ENCODE measurements at places on chromosomes 5 and 9. TPM values are rescaled to one million over a fixed set of nuclear protein-coding genes. Genes with fewer than 3 reads are reported as not detected.

DNA sequence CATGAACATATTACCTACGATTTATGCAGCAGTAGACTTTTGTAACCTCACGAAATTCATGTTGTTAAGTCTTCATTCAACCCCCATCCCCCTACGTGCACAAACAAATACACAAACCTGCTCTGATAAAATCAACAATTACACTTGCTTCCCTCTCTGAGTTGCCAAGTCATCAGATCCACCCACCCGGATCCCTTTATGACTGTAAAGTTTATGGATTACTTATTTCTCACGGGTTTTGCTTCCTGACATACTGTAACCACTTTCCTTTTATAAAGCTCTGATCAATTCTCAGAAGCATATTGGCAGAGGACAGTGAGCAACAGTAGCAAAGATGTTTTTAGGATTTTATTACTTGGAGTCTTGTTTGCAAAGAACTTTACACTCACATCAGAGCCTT lies 70.5 kb downstream of the MLLT3 start:
- no peaks in the 10 kb centered on the region for H3K27me3 ChIP-seq
- H3K36me3 ChIP-seq, result no peaks in the 10 kb centered on the region
- no peak overlapping the region for H3K27ac ChIP-seq
- H3K4me1 ChIP-seq, result peaks cover 8% of the 10 kb centered on the region

DNA sequence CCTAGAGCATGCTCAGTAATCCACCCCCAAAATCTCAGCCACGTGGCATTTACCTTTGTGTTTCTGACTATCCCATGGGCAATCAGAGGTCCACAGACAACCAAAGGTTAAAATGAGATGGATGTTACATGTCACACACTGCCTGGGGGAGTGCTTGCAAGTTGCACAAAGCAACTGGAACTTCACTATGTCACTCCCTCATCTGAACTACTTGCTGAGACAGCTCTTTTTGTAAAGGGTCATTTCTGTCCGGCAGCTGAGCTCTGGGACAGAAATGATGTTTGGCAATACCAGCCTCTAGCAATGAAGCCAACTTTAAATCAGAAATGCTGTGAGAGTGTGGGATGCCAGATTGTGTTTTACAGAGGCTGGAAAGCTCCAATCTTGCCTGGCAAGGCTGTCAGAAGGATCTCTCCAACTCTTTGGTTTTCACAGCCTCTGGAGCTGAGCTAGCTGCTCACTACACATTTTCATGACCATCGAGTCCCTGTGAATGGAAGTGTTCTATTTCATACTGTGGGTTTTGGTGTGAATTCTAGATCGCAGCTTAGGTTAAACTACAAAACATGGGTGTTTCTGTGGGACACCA lies 66.3 kb upstream of the TMEM215 start:
- H3K4me3 ChIP-seq, result no peak overlapping the region
- DNase-seq, result no peak
- no peak overlapping the region for H3K27ac ChIP-seq
- H3K36me3 ChIP-seq, result no peaks in the 10 kb centered on the region

DNA sequence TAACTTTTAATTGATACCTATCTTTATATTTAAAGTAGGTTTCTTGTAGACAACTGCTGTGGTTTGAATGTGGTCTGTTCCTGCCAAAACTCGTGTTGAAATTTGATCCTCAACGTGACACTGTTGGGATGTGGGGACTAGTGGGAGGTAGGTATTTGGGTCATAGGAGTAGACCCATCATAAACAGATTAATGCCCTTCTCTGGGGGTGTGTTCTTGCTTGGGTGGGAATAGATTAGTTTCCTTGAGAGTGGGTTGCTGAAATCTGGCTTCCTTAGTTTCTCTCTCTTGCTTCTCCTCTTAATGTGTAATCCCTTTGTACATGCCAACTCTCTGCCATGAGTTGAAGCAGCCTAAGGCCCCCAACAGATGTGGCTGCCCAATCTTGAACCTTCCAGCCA lies 34.6 kb upstream of the IPPK start:
- H3K36me3 ChIP-seq, result no peaks in the 10 kb centered on the region
- no peak overlapping the region for H3K4me3 ChIP-seq
- H3K27ac ChIP-seq, result no peak overlapping the region
- no peak for DNase-seq
- no peaks in the 10 kb centered on the region for H3K4me1 ChIP-seq

- H3K27me3 ChIP-seq, result no peaks in the 10 kb centered on the region
- no peak overlapping the region for H3K4me3 ChIP-seq
- peaks cover 23% of the 10 kb centered on the region for H3K4me1 ChIP-seq
- DNase-seq, result no peak
Measured at GRCh38 chr5:33840927-33841547, 50.8 kb downstream of the ADAMTS12 start.

- H3K27ac ChIP-seq, result no peak overlapping the region
- H3K27me3 ChIP-seq, result peaks cover 5% of the 10 kb centered on the region
- H3K4me1 ChIP-seq, result no peaks in the 10 kb centered on the region
- H3K4me3 ChIP-seq, result no peak overlapping the region
- no peak for DNase-seq
- H3K36me3 ChIP-seq, result no peaks in the 10 kb centered on the region
Measured at GRCh38 chr9:33731142-33731541, 64.2 kb upstream of the PRSS3 start.

GRCh38 chr5:135355169-135355568 lies 43.9 kb downstream of the MACROH2A1 start:
- H3K27me3 ChIP-seq, result no peaks in the 10 kb centered on the region
- peaks cover 12% of the 10 kb centered on the region for H3K36me3 ChIP-seq
- peaks cover 14% of the 10 kb centered on the region for H3K4me1 ChIP-seq
- DNase-seq, result no peak
- H3K4me3 ChIP-seq, result no peak overlapping the region

DNA sequence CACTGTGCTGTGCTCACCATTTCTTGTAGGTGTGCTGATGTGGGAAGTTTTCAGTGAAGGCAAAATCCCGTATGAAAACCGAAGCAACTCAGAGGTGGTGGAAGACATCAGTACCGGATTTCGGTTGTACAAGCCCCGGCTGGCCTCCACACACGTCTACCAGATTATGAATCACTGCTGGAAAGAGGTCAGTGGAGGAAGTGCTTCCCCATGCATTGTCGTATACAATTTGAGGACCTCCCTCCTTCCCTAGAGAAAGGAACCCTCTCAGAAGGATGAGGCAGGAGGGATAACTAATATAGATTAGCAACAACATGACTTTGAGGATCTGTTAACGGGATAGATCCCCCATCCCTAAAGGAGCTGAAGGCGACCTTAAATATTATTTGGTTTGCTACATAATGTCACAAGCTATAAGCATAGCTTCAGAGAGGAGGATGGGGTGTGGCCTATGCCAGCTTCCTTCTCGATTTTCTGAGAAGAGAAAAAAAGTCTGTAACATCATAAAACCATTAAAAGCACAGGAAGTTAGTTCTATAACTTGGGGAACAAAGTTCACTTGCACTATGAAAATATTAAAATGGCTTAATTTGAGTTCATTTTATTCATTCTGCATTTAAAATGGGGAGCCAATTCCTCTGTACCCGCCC lies 17.0 kb upstream of the CYFIP2 start:
- H3K4me3 ChIP-seq, result no peak overlapping the region
- no peaks in the 10 kb centered on the region for H3K27me3 ChIP-seq
- no peak overlapping the region for H3K27ac ChIP-seq
- no peaks in the 10 kb centered on the region for H3K36me3 ChIP-seq

GRCh38 chr5:75262271-75262670 lies 25.6 kb upstream of the ANKRD31 start:
- H3K36me3 ChIP-seq, result no peaks in the 10 kb centered on the region
- DNase-seq, result no peak
- H3K27me3 ChIP-seq, result no peaks in the 10 kb centered on the region
- H3K27ac ChIP-seq, result no peak overlapping the region
- H3K4me1 ChIP-seq, result no peaks in the 10 kb centered on the region

DNA sequence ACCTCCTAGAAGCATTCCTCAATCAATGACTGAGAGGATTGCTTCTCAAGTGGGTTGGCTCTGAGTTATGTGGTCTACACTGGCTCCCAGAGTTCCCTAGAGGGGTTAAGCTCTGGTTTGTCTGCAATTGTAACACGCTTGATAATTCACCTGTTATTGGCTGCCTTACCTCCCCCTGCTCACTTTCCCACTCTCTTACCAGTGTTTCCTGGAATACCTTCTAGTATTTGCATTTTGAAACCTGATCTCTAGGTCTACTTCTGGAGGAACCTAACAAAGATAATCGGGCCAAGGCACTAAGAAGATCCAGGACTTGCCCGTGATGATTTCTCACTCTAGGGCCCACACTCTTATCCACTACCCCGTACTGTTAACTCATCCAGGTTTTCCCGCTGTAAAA lies 110.1 kb upstream of the MAP3K1 start:
- H3K27me3 ChIP-seq, result no peaks in the 10 kb centered on the region
- H3K27ac ChIP-seq, result no peak overlapping the region
- H3K4me3 ChIP-seq, result no peak overlapping the region
- no peaks in the 10 kb centered on the region for H3K36me3 ChIP-seq
- no peaks in the 10 kb centered on the region for H3K4me1 ChIP-seq
- no peak for DNase-seq

- no peaks in the 10 kb centered on the region for H3K4me1 ChIP-seq
- H3K36me3 ChIP-seq, result no peaks in the 10 kb centered on the region
- DNase-seq, result no peak
- H3K27me3 ChIP-seq, result no peaks in the 10 kb centered on the region
- no peak overlapping the region for H3K27ac ChIP-seq
- no peak overlapping the region for H3K4me3 ChIP-seq
Measured at GRCh38 chr9:22108581-22109370, 99.7 kb upstream of the CDKN2B start.

DNA sequence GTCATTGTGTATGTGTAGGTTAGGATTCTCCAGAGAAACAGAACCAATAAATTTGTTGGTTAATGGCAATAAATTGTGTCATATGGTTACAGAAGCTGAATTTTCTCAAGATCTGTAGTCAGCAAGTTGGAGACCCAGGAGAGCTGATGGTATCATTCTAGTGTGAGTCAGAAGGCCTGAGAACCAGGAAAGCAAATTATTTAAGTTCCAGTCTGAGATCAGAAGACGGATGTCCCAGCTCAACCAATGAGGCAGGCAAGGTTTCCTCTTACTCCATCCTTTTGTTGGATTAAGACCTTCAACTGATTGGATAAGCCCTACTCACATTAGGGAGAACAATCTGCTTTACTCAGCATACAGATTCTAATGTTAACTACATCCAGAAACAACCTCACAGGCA lies 656.3 kb downstream of the ANXA1 start:
- H3K4me3 ChIP-seq, result no peak overlapping the region
- no peaks in the 10 kb centered on the region for H3K27me3 ChIP-seq
- no peak overlapping the region for H3K27ac ChIP-seq
- H3K36me3 ChIP-seq, result no peaks in the 10 kb centered on the region
- no peaks in the 10 kb centered on the region for H3K4me1 ChIP-seq

DNA sequence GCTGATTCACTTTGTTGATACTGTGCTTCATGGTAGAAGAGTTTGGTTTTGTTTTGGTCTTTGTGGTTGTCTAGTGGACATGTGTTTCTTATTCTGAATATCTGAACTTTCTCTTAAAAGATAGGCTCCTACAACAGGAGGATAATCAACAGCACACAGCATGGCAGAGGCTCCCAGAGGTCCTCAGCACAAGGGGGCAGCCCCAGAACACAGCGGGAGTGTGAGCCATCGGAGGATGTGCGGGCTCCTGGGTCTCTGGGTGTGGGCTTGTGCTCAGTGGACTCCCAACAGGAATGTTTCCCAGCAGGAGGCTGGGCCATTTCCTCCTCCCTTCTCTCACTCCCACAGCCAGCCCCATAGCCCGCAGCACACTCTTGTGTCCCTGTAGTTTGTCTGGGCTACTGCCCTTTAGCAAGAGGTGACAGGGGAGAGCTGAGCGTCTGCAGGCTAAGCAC lies 164.3 kb upstream of the OTULINL start:
- H3K27ac ChIP-seq, result no peak overlapping the region
- H3K4me3 ChIP-seq, result no peak overlapping the region
- DNase-seq, result no peak
- H3K4me1 ChIP-seq, result no peaks in the 10 kb centered on the region

DNA sequence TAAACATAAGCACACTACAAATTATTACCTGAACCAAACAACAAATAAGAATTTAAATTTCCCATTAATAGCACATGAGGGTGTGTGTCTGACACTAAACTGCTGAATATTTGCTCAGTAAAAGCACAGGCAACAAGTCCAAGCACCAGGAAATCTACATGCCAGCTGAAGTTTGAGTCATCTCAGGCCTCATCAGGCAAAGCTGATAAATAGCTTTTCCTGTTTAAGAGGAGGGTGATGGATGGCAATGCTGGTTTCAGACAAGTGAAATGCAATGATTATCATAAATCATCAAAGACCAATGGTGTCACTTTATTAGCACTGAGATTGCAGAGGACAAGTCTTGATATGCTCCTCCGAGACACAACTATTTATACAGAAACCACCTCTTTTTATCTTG lies 1668.0 kb upstream of the C9orf72 start:
- no peaks in the 10 kb centered on the region for H3K4me1 ChIP-seq
- no peak for DNase-seq
- H3K4me3 ChIP-seq, result no peak overlapping the region
- no peaks in the 10 kb centered on the region for H3K27me3 ChIP-seq
- no peaks in the 10 kb centered on the region for H3K36me3 ChIP-seq

- no peaks in the 10 kb centered on the region for H3K4me1 ChIP-seq
- H3K36me3 ChIP-seq, result no peaks in the 10 kb centered on the region
- DNase-seq, result no peak
Measured at GRCh38 chr9:30459156-30459555, 1925.3 kb upstream of the ACO1 start.

DNA sequence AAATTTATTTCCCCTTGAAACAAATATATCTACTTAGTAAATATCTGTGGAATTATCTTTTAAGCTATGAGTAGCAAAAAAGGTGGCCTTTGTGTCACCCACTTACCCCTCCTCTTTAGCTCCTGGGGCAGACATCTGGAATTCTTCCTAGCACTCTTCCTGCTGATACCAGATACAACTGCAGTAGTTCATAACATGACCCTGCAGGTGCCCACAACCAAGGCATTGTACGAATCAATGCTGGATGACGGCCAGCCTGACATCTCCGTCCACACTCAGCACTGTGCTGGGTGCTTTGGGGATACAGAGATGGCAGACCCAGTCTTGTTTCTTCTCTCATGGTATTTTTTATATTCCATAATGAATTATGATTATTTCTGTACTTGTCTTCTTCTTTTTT lies 152.3 kb downstream of the GOLPH3 start:
- H3K4me1 ChIP-seq, result no peaks in the 10 kb centered on the region
- no peak for DNase-seq
- no peaks in the 10 kb centered on the region for H3K27me3 ChIP-seq

DNA sequence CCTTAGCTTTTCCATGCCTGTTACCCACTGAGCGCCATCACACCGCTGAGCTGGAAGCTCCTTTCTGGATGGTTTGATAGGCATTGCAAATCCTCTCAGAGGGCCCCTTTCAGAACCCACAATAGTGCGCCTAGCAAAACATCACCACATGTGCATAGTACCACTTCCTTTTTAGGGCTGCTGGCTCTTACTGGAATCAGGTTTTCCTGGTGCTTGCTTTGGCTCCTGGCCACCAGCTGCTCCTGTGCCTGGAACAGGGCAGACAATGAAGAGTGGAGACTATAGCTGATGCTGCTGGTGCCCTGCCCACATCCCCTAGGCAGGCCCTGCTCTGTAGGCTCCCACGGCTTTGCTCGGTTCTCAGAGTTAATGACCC lies 163.6 kb upstream of the SEMA6A start:
- no peak for DNase-seq
- H3K27ac ChIP-seq, result no peak overlapping the region
- H3K27me3 ChIP-seq, result no peaks in the 10 kb centered on the region

Gene SKP1
- total RNA-seq, result 374 TPM

Gene TNFSF15
- total RNA-seq, result 0.46 TPM

Gene AFAP1L1
- total RNA-seq, result 8.9 TPM

Gene RNF208
- 25.3 TPM for total RNA-seq

Gene FAT2
- total RNA-seq, result 0.03 TPM

Gene SLCO6A1
- total RNA-seq, result not detected

Gene IRX1
- total RNA-seq, result not detected

Gene MEGF10
- 9.5 TPM for total RNA-seq

Gene GKAP1
- 10.2 TPM for total RNA-seq

Gene CENPP
- total RNA-seq, result 4.7 TPM

Gene C5orf58
- not detected for total RNA-seq

Gene PCDHGA8
- total RNA-seq, result 0.94 TPM
